Activated B cell treated with CpG ODN at 0.5 μM for 24 hours (primary cell): ENCODE measurements at places on chromosomes 6 and 20.

- DNase-seq, result no peak
Measured at GRCh38 chr20:45892049-45892825, 1.1 kb downstream of the CTSA start.

DNA sequence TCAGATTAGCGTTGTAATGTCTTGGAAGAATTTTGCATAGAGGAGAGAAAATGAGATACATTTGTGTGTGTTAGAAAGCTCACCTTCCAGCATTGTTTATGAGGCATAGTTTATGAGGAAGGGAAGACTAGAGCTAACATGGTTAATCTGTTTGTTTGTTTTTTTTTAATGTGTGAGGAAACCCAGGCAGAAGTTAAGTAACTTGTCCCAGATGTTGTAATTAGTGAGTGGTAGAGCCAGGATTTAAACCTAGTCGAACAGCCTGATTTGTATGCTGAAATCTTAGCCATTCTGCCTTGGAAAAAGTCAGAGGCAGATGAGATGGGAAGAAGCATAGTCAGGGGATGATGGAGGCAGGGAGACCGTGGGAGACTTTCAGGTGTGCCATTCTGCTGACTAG lies 29.1 kb downstream of the NDUFAF5 start:
- no peak for DNase-seq

DNA sequence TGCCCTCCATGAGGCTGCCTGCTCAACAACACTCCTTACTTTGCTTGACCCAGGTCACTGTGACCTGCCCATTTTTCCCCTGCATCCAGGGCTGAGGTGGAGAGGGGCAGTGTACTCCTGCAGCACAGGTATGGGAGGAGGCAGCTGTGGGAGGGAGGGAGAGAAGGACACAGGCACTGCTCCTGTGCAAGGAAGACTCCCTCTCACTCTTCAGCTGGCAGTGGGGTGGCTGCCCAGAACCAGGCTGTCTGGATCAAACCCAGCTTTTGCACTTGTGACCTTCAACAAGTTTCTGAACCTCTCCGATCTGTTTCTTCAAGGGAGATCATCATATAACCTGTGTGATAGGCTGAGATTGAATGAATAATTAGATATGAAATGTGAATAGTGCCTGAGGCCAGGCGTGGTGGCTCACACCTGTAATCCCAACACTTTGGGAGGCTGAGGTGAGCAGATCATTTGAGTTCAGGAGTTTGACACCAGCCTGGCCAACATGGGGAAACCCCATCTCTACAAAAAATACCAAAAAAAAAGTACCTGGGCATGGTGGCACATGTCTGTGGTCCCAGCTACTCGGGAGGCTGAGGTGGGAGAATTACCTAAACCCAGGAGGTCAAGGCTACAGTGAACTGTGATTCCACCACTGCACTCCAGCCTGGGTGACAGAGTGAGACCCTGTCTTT lies 14.1 kb downstream of the TGIF2 start:
- DNase-seq, result no peak

DNA sequence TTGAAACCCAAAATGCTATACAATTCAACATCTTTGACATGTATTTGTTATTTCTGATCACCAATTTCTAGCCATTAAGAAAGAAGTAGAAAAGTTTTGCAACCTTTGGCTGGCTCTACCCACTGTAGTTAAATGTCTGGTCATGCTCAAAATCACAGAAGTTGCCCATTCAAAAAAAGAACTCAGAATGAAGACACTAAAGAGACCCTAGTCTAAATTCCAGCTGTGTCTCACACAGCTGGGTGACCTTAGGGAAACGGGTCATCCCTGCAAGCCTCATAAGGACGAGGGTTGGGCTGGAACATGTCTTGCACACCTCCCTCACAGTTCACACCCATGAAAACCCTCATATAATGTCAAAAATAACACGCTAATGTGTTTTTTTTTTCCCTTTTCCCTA lies 10.3 kb downstream of the FOXQ1 start:
- no peak for DNase-seq

DNA sequence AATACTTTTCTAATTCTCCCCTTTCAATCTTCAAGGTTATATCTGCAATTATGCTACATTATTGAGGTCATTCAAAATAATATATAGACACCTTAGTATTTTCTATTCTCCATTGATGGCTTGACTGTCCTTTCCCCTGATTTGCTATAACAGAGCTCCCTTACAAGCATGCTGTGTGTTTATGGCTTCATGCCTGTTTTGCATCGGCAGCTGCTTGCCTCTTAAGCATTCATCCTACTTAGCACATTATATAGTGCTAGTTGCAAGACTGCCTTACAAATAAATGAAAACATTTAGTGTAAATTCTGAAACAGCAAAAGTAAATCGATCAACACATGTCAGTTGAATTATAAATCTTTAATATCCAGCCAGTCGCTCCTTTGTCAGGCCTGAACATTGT lies 476.2 kb upstream of the POU3F2 start:
- no peak for DNase-seq

DNA sequence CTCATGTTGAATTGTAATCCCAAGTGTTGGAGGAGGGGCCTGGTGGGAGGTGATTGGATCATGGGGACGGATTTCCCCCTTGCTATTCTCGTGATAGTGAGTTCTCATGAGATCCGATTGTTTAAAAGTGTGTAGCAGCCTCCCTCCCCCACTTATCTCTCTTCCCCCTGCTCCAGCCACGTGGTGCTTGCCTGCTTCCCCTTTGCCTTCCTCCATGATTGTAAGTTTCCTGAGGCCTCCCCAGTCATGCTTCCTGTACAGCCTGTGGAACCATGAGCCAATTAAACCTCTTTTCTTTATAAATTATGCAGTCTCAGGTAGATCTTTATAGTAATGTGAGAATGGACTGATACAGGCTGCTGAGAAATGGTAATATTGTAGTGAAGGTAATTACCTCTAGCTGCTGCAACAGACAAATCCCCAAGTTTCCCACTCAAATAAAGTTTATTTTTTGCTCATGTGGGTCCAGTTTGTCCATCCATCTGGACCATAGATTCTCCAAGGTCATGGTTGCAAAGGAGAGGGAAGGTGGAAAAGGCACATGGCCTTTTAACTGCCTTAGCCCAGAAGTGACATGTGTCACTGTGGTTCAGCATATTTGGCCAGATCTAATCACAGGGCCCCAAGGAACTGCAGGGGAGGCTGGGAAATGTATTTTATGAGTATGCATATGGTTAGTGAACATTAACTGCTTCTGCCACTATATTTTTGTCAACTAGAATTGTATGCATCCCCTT lies 89.2 kb downstream of the TRMT11 start:
- DNase-seq, result no peak

- no peak for DNase-seq
Measured at GRCh38 chr6:26363882-26364701, 906 bp upstream of the BTN3A2 start.

- no peak for DNase-seq
Measured at GRCh38 chr6:42276034-42276890, 58.6 kb upstream of the MRPS10 start.

DNA sequence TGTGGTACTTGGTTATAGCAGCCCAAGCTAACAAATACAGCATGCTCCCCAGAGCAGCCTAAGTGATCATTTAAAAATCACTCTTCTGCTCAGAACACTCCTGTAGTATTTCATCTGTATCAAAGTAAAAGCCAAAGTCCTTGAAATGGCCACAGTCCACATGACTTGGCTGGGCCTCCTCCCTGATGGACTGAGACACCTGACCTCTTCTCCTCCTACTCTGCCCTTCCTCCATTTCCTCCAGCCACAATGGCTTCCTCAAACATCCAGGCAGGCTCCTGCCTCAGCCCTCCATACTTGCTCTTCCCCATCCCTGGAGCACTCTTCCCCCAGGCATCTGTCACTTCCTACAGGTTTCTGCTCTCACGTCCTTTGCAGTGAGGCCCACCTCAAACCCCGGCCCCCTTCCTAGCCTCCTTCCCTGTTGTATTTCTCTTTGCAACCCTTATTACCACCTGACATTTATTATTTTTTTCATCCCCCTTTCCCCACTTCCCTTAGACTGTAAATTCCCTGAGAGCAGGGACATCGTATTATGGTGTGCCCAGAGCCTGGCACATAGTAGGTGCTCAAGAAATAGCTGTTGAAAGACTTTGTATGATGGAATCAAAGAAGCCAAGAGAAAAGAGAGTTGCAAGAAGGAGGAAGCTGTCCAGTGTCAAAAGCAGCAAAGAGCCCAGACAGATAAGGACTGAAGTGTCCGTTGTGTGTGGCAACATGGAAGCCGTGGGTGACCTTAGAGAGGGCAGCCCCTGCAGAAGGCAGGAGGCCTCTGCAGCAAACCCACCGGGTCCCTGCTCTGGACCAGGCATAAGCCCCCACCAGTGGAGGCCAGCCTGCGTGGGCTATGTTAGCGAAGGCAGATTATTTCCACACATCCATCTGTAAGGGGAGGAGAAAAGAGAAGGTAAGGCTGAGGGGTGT lies 87.5 kb downstream of the TRERF1 start:
- DNase-seq, result no peak

GRCh38 chr20:11324990-11325389 lies 592.7 kb upstream of the BTBD3 start:
- DNase-seq, result no peak

- no peak for DNase-seq
Measured at GRCh38 chr6:6201200-6201599, 119.3 kb downstream of the F13A1 start.

GRCh38 chr6:4349931-4350330 lies 214.6 kb upstream of the ECI2 start:
- no peak for DNase-seq

- DNase-seq, result no peak
Measured at GRCh38 chr6:108768166-108768555, 80.1 kb upstream of the ARMC2 start.
